SJSA1 (cell line): ENCODE measurements at places on chromosomes 12 and 14. TPM values are rescaled to one million over a fixed set of nuclear protein-coding genes. Genes with fewer than 3 reads are reported as not detected.

DNA sequence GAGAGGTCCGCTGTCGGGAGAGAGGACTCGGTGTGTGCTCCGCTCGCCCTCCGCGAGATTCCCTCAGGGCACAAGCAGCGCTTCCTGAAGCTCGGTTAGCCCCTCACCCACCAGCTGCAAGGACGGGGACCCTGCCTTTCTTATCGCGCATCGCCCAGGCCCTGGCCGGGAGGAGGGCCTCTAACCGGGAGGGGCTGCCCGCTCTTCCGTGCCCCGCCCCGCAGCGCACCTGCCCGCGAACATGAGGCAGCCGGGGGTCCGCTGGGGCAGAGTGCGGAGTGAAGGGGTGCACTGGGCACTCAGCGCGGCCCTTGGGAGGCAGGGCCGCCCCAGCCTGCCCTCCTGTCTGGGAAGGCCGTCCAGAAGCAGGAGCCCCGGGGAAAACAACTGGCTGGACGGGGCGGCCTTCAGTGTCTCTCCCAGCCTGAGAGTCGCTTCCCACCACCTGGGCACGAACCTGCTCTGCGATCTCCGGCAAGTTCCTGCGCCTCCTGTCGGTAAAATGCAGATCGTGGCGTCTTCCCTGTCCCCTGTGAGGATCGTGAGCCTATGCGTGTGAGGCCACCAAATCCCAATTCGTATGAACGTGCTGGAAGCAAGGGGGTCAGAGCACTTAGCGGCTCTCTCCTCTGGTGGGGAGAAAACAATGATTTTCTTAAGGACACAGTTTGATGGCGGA lies 28.0 kb upstream of the ADIPOR2 start:
- no peak for DNase-seq

DNA sequence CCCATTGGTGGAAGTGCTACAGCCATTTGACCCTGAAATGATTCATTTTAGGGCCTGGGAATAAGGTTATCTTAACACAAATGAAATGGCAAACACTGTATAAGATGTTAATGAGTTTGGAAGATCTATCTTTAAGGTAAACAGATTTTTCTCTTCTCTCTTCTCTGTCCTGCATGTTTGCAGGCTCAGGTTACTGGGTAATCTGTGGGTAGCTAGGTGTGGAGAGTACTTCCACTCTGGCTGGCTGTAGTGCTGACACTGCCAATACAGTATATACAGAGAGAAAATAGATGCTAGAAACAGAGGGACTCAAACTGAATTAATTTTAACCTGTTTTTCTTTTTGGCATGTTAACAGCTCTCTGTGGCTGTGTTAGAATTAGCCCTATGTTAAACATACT lies 84.6 kb downstream of the SLC38A6 start:
- no peak for DNase-seq

Gene MBD6
- total RNA-seq: 63.3 and 70.5 TPM in 2 replicates

DNA sequence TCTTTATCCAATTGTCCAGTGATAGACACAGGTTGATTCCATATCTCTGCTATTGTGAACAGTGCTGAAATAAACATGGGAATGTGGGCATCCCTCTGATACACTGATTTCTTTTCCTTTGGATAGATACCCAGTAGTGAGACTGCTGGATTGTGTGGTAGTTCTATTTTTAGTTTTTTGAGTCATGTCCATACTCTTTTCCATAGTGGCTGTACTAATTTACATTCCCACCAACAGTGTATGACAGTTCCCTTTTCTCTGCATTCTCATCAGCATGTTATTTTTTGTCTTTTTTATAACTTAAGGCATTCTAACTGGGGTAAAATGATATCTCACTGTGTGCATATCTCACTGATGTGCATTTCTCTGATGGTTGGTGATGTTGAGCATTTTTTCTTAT lies 24.8 kb upstream of the VASH1 start:
- no peak for DNase-seq

GRCh38 chr12:56718636-56719035 lies 6.5 kb downstream of the NACA start:
- DNase-seq: no peak

DNA sequence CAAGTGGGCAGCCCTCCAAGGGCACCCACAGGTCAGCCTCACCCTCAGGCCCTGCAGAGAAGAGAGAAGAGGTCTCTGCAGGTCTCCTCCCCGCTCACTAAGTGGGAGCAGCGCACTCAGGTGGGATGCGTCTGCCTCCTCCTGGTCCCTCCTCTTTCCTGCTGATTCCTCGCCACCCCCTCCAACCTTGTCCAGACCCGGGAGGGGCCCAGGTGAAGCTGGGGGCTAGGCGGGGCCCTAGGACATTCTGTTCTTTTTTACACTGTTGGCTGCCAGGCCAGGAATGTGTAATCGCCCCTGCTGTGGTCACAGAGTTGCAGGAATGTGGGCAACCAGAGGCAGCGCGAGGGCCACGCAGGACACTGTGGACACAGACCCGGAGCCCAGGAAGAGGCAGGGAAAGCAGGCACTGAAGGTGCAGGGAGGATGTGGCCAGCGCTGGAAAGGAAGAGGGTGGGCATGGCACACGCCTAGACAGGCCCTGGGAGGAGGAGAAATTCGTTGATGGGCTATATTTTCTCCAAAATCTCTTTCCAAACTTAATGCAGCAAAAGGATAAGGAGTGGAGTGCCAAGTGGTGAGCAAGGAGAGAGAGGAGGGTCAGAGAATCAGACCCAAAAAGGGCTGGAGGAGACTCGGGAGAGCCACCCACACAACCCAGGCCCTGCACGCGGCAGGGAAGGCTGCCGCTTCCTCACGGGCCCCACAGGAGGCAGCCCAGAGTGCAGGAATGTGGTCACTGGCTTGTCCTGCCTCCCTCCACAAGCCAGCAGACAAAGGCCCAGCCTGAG lies 911 bp upstream of the SCNN1A start:
- DNase-seq: peak; percentile 72

Gene ASCL1
- not detected in 2 replicates for total RNA-seq

- DNase-seq: no peak
These were observed 377.7 kb downstream of the SLC16A7 start for GRCh38 chr12:59973515-59973914.

- DNase-seq: no peak
These were observed 6.6 kb downstream of the PPP4R4 start for GRCh38 chr14:94180655-94181271.

Gene ITGB7
- 0.45 TPM in 1 of 2 replicates, not detected in the other for total RNA-seq

Gene MEG3
- total RNA-seq: 37.3 and 39.1 TPM in 2 replicates

Gene GYS2
- total RNA-seq: not detected in 2 replicates

Gene KLRC1
- not detected in 2 replicates for total RNA-seq
